ENCODE measurements at places on chromosomes 1 and 21.

DNA sequence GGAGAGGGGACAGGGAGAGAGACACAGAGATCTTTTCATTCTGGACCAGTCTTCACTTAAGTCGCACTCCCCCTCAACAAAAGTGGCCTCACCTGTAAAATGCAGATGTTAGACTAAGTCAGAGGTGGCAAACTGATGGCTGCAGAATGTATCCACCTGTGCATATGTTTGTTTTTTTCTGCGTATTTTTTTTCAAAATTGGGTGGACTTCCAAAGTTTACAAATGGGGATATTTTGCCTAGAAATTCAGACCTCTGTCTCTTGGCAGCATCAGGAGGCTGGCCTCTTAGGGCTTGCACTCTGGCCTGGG lies 525.0 kb downstream of the MATN1 start:
- DNase-seq: no peak

- no peak for DNase-seq
Observed at GRCh38 chr1:232822530-232822929, 17.3 kb downstream of the MAP10 start.

- no peak for DNase-seq
Observed at GRCh38 chr1:175415129-175415712, 222.6 kb upstream of the KIAA0040 start.

DNA sequence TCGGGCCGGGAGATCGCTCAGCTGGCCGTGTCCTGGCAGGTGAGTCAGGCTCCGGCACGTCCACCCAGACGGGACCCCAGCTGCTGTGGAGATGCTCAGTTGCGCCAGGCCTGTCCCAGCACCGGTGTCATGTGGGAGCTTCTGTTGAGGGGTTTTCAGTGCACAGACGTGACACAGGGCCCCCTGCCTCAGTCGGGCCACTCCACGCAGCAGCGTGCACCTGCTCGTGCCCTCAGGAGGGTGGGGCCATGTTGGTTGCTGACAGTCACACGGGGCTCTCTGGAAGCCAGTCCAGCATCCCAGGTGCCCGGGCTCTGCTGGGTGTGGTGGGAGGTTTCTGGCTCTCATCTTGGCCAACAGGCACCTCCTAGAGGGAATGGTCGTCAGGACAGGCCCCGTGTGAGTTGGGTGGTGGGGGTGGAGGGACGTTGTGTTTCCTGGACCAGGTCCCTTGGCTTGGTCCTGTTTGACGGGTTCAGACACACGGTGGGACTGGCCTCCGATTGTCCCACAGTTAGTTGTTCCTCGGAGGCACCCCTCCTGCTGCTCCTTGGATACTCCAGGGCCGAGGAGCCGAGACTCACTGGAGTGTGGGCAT lies 19.2 kb downstream of the ATAD3B start:
- DNase-seq: peak; percentile 37

DNA sequence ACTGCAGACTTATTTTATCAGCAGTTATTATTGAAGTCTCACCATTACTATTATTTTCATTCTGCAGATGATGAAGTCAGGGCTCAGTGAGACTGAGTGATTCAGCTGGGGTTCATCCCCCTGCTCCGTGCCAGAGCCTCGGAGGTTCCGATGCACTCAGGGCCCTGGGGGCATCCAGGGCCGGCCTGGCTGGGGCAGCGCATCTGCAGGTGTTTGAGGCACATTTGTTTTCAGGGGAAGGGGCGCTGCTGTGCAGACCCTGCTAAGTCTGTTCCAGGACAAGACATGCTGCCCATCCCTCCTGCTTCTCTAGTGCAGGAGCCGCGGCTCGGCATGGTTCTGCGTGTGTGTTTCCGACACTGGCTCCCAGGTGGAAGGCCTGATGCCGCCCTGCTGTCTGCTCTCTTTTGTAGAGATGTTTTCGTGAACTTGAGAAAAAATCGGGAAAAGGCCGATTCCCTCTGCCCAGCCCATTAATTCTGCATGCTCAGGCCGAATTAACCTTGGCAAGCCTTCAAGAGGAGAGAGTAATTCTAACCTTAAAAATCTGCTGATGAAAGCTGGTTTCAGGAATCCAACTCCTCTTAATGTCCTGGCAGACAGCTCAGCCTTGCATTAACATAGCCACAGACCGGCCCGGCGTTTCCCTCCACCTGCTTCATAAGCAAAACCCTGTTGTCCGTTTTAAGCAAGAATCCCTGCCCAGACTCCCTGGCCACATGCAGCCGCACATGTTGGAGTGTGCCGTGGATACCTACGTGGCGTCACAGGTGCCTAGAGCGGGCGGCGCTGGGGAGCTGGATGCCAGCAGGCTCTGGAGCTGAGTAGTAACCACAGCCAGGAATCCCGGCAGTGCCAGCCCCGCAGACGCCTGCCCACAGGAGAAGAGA lies 316.0 kb upstream of the VAMP3 start:
- DNase-seq: no peak

DNA sequence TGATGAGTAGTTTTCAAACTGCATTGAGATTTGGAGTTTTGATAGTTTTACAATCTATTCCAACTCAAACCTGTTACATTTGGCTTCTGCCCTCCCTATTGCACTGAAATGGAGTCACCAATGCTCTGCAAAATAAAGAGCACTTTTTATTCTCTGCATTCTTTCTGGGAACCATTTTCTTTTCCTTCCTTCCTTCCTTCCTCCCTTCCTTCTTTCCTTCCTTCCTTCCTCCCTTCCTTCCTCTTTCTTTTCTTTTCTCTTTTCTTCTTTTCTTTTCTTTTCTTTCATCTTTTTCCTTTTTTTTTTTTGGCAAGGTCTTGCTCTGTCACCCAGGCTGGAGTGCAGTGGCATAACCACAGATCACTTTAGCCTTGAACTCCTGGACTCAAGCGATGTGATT lies 114.2 kb downstream of the TBX19 start:
- no peak for DNase-seq

GRCh38 chr1:70458131-70458530 lies 47.1 kb downstream of the CTH start:
- DNase-seq: no peak

DNA sequence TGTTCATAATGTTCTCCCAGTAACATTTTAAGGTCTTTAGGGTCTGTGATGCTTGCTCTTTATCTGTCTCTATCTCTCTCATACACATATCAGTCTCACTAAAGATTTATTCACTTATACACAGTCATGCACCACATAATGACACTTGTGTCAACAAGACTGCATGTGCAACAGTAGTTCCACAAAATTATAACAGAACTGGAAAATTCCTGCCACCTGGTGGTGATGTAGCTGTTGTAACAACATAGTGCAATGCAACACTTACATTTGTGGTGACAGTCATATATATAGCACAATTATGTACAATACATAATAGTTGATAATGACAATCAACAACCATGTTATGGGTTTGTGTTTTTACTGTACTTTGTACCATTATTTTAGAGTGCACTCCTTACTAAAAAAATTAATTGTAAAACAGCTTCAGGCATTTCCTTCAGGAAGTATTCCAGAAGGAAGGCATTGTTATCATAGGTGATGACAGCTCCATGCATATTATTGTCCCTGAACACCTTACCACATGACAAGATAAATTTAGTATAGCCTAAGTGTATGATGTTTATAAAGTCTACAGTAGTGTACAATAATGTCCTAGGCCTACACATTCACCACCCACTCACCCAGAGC lies 8.1 kb downstream of the TDRD5 start:
- DNase-seq: no peak

DNA sequence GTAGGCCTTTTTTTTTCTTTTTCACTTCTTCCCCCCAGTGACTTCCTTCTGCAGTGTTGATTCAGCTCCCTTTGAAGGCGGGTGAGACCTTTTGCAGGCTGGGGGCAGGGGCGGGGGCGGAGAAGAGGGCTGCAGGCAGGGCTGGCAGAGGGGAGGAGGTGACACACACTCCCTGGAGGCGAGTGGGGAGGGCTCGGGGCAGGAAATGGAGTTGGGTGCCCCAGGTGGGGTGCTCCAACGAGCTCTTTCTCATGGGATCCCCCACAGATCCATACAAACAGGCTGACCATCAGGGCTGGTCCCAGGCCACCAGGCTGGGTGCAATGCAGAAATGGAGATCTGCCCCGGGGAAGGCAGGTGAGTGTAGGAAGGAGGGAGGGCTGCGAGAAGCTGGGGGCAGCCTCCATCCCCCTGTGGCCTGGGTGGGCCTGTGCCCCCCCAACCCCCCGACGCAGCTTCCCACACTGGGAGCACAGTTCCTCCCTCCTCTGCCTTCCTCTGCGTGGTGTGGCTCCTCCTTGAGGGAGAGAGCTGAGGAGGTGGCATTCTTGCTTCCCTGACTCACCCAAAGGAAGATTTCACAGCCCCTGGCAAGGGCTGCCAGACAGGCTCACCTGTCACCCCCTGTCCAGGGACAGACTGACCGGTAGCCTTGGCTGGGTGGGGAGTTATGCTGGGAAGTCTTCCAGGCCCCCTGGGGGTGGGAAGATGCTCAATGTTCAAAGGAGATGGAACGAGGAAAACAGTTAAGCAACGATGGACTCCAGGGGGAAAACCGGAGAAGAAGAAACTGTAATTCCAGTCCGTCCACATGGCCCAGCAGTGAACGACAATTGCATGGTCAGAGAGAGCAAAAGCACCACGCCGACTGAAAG lies 7.1 kb upstream of the ITGB2 start:
- DNase-seq: peak; percentile 83

- DNase-seq: no peak
Observed at GRCh38 chr1:30418939-30419720, 304.3 kb downstream of the MATN1 start.

Measured in Right ventricle myocardium inferior (tissue), 1 donor.